Activated naive CD8-positive, alpha-beta T cell treated with anti-CD3 and anti-CD28 coated beads for 36 hours (primary cell): ENCODE measurements at places on chromosomes 13 and 19.

GRCh38 chr19:56086671-56087430 is 34.2 kb downstream of the ZNF787 start:
- no peak for DNase-seq

- no peak for DNase-seq
Observed at GRCh38 chr13:53250977-53251376, 222.4 kb downstream of the OLFM4 start.

DNA sequence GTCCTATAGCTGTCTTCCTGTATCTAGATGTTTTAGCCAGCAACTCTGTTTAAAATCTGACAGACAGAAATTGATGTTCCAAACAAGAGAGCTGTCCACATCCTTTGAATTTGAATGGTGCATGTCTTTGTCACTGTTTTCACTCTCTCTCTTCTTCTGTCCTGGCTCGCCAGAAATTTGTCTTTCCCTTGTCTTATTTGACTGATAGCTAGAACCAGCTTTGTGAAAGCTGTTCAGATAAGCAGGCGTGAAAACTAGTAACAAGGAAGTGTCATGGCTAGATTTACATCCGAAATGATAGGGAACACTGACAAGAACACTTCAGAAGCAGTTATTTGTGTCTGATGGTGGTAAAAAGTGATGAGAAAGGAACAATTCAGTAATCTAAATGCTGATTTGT is 354.9 kb upstream of the SLITRK1 start:
- no peak for DNase-seq

- no peak for DNase-seq
Observed at GRCh38 chr13:74886502-74886901, 595.5 kb downstream of the TBC1D4 start.
